Urinary bladder (tissue), 4 donors: ENCODE measurements at places on chromosomes 7 and 10.

DNA sequence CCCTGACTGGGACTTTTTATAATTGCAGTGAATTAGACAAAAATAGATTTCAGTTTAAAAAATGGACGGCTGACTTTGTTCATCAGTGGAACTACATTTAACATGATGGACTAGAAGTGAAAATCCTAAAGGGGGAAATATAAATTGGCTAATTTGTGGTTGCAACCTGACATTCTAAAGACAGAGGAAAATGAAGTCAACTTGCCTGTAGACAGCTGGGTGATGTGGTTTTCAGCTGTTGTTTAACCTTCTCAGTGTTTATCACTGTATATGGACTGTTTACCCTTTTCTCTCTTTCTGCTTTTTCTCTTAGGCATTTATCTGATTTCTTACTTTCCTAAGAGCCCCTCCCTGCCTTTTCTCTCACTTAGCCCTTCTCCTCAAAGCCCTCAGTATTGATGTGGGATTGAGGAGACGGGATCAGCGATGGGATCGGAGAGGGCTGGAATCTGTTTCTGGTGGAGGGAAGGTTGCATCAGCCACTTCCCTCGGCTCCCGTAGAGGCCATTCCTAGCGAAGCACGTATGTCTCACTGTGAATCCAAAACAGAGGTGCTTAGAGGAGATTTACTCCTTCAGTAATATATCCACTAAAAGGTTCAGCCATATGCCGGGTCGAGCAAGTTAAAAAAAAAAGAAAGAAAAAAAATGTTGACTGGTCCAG lies 109.0 kb upstream of the KLF6 start:
- no peak for DNase-seq

GRCh38 chr7:95066737-95067530 lies 159.5 kb downstream of the PPP1R9A start:
- DNase-seq: no peak

- no peak for DNase-seq
Measured at GRCh38 chr7:155399577-155399976, 58.4 kb upstream of the EN2 start.

- DNase-seq: no peak
Measured at GRCh38 chr7:2087744-2088143, 145.0 kb downstream of the MAD1L1 start.

GRCh38 chr10:3741688-3742461 lies 43.1 kb downstream of the KLF6 start:
- DNase-seq: no peak

- DNase-seq: no peak
Measured at GRCh38 chr10:122138831-122139625, 132.1 kb upstream of the BTBD16 start.

GRCh38 chr7:8254667-8255066 lies 7.3 kb downstream of the ICA1 start:
- DNase-seq: no peak

GRCh38 chr10:76192151-76192550 lies 760.7 kb downstream of the LRMDA start:
- DNase-seq: no peak

DNA sequence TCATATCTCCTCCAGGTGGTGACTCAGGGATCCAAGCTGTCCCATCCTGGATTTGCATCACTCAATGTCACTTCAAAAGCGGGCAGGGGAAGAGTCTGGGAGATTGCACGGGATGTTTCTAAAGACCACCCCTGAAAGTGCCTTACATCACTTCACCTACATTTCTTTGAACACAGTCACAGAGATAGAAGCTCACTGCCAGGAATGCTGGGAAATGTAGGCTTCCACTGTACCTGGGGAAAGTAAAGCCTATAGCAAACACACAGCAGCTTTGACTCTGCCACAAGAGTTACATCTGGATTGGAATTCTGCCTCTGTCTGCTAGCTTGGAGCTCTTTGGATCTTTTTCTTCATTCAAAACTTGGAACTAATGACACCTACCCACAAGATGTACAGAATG lies 300.9 kb downstream of the WDR11 start:
- DNase-seq: no peak

- no peak for DNase-seq
Measured at GRCh38 chr10:27526242-27526641, 22.1 kb downstream of the RAB18 start.

- no peak for DNase-seq
Measured at GRCh38 chr7:129688503-129689222, 77.1 kb downstream of the NRF1 start.

DNA sequence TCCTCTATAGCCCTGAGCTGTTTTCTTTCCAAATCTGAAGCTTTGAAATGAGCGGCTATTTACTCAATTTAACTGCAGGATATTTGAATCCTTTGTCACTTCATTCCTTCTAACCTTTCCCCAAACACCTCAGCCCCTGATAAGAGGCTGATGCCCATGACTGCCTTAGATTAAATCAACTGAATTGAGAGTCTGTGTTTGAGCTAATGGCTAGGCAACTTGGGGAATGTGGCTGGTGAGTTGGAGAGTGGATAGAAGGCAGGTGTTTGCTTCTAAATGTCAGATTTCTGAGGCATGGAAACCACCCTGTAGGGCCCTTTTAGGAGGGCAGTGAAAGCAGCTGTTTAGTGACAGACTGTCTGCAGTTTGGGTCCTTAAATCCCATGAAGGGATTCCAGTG lies 759.9 kb downstream of the LRMDA start:
- DNase-seq: no peak

GRCh38 chr7:108232076-108232475 lies 101.9 kb upstream of the LAMB4 start:
- no peak for DNase-seq

DNA sequence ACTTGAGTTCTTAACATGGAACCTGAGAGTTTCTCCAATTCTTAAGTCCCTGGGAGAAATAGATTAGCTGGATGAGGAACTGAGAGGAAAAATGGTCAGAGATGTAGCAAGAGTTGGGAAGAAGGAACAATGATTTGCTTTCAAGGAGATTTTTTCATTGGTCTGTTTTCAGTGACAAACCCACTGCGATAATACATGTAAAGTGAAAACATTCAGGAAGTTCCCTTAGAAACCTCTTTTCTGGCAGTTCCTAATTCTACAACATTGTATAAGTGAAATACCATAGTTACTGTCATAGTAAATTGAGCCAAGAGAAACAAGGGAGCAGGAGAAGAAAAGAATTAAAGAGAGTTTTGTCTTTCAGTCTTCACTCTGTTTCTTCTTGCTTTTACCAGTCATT lies 12.1 kb upstream of the MAGI2 start:
- no peak for DNase-seq

DNA sequence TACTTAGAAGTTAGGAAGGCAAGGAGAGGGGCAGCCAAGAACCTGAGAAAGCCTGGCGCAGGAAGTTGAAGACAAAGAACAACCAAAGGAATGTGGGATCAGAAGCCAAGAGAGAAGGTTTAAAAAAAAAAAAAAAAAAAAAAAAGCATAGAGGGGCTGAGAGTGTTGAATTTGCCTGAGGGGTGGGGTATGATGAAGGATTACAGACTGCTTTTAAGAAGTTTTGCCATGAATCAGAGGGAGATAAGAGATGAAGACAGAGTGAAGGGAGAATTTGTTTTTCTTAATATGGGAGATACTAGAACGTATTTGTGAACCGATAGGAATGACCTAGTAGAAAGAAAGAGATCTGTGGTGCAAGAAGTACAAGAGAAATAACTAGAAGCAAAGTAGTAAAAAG lies 6.7 kb downstream of the SLC26A4 start:
- DNase-seq: no peak

- DNase-seq: no peak
Measured at GRCh38 chr7:90945104-90945787, 319.0 kb upstream of the FZD1 start.

- DNase-seq: no peak
Measured at GRCh38 chr7:49660170-49660783, 113.2 kb upstream of the VWC2 start.

DNA sequence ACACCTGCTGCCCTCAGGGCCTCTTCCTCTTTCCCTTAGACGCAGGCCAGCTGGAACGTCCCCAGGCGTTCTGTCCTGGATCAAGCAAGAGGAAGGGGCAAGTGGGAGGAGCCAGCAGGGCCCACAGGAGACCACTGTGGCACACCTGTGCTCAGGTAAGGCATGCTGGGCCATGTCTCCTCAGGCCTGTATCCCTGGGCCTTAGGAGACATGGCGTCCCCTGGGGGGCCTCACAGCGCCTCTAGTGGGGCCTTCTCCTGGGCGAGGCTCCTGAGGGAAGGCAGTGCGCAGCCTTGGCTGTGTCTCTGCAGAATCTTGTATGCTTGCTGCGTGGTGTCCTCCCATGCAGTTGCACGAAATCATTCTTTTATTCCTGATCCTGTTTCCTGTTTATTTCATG lies 31.3 kb downstream of the ZNF783 start:
- no peak for DNase-seq

DNA sequence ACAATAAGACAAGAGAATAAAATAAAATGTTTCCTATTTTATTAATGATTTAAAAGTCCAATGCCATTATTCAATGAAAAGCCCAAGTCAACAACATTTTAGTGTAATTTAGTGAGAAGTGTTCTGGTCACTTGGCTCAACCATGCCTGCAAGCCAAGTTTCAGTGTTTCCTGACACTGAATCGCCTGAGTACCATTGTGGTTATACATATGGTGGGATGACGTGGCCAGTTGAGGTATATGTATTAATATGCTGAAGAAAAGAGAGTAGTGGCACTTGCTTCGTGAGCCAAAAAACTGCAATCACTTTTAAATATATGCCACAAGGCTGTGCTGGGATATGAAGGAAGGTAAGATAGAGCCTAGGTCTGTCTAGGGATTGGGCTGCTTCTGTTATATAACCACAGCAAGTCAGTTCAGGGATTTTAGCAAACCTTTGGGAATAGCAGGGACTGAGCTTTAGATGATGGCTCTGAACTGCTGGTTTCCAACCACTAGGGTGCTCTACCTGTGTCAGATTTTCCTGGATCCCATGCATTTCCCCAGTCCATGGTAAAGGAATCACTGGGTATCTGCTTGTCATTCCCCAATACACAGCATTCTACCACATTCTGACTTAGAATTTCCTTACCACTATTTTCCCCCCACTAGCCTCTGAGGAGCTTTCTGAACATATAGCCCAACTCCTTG lies 214.0 kb upstream of the PRPS1L1 start:
- no peak for DNase-seq

- DNase-seq: no peak
Measured at GRCh38 chr7:44617225-44617890, 10.9 kb downstream of the OGDH start.

DNA sequence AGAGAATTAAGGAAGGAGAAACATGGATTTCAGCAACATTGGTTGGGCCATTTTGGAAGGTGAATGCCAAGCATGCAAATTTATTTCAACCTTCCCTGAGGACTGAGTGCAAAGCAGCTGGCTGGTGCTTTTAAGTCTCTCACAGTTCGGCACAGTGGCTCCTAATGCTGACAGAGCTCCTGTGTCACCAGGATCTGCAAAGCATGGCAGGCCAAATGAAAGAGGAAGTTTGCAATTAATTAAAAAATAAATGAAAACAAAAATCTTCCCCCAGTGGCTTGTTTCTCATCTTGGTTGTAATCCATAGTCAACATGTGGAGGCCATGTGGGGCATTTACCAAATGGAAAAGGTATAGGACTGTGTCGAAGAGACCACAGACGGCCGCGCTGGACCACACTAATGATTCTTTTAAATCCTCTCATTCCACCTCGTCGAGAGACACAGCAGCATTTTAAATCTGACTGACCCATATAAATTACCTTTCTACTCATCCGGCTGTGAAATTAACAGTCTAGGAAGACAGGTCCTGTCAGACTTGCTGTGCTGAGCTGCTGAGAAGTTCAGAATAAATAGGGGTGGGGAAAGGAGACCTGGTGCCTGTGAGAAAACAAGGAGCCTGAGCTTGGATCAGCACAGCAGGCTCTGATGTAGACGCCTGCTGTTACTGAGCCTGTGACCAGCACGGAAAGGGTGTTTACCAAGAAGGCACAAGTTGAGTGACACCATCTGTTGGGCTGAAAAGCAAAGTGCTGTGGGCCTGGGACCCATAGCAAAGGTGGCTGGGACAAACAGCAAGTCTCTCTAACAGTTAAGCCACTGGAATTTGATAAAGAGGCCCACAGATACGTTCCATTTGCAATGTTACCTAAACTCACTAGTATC lies 136.0 kb upstream of the COL1A2 start:
- no peak for DNase-seq

- no peak for DNase-seq
Measured at GRCh38 chr7:108004220-108005142, 1.5 kb upstream of the LAMB1 start.

- no peak for DNase-seq
Measured at GRCh38 chr7:147279964-147280374, 1163.4 kb downstream of the CNTNAP2 start.

DNA sequence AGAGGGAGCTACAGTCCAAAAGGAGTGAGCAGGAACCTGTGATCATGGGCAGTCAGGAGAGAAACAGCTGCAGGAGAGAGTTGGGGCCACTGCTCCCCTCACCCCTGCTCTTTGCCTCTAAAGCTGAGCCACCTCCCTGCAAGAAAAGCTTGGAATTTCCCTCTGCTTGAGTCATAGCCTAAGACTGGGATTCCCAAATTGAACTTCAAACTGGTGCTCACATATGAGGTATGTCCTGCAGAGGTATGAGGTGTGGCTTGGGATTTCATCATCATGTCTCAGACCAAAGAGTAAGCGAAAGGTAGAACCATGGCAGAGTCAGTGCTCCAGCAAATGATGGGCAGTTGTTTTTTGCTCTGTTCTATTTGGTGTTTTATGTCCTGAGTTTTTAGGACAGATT lies 237.1 kb upstream of the NRP1 start:
- no peak for DNase-seq

DNA sequence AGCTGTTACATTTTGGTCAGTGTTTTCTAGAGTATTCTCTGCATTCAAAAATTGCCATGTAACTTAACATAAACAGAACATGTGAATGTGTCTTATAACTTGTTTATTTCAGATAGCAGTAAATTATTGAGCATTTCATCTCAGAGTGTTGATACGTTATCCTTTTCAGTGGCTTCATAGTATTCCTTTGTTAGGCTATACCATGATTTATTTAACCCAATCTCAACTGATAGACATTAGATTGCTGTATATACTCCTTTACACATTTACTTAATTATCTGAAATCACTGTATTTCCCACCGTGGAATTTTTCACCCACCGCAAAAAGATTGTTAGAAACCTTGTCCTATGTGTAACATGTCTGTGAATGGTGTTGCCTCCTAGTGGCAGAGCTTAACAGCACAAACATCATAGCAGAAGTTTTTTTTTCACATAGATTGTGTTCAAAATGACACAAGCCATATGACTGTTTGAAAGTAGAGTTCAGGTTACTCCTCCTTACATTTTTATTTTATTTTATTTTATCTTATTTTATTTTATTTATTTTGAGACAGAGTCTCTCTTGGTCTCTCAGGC lies 21.4 kb downstream of the SLF2 start:
- DNase-seq: no peak

GRCh38 chr10:44671319-44671718 lies 239.8 kb upstream of the TMEM72 start:
- no peak for DNase-seq

- no peak for DNase-seq
Measured at GRCh38 chr7:106462914-106463482, 178.2 kb upstream of the NAMPT start.

GRCh38 chr10:58780476-58780875 lies 267.8 kb downstream of the BICC1 start:
- no peak for DNase-seq
